Effector CD4-positive, alpha-beta T cell (primary cell): ENCODE measurements at places on chromosomes 5 and 9.

DNA sequence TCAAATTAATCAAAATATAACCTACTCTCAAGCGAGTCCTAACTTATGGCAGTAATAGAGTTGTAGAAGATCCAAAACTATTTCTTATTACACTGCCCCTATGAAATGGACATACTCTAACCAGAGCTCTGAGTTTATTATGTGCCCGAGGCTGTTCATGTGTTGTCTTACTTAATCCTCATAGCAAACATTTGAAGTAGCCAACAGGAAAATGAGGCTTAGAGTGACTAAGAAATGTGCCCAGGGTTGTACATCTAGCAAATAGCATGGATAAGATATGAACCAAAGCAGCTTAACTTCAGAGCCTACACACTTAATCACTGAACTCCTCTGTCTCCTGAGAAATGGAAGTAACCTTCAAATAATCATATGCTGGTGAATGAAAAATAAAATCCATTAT lies 1551.7 kb downstream of the MAT2B start:
- DNase-seq: no peak

GRCh38 chr5:54194318-54194717 lies 116.1 kb downstream of the ARL15 start:
- no peak for DNase-seq

DNA sequence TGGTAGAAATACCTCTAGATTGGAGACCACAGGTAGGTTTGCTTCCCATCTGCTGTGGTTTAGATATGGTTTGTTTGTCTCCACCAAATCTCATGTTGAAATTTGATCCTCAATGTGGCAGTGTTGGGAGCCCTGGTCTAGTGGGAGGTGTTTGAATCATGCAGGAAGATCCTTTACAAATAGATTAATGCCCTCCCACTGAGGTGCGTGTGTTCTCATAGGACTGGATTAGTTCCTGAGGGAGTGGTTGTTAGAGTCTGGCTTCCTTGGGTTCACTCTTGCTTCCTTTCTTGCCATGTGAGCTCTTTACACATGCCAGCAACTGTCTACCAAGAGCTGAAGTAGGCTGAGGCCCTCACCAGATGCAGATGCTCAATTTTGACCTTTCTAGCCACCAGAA lies 391.1 kb upstream of the GRIA1 start:
- DNase-seq: no peak

- no peak for DNase-seq
These were observed 166.8 kb upstream of the IER5L start for GRCh38 chr9:129344641-129345495.

DNA sequence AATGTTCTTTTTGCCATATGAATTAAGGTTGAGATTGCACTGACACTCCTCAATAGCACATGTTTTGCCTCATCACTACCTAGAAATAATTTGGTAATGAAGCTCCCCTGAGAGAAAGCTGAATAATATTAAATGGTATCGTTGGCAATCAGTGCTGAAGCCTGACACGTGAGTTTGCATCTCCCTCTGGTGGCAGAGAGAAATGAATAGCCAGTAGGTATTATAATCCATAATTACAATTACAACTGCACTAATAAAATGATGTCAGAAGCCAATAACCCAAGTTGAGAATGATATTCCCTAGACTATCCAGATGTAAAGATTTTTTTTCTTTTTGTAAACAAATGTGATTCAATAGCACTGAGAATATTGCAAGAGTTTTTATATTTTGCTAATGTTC lies 700.3 kb downstream of the PTPRD start:
- no peak for DNase-seq

DNA sequence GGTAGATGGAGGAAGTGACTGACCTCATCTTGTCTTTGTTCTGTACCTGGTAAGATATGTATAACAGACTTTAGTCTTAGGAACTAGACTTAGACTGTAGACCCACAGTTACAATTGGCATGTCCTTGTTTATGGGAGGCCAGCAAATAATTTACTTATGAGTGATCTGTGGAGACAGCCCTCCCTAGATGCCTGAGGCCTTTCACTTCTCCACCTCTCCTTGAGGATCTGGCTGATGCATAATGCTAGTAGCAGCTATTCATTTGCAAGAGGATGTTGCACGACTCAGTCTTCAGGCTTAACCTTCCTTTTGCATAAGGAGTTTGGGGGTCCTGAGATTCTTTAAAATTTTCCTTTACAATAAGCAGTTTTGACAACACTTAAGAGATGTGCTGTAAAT lies 100.7 kb downstream of the YTHDC2 start:
- DNase-seq: no peak

DNA sequence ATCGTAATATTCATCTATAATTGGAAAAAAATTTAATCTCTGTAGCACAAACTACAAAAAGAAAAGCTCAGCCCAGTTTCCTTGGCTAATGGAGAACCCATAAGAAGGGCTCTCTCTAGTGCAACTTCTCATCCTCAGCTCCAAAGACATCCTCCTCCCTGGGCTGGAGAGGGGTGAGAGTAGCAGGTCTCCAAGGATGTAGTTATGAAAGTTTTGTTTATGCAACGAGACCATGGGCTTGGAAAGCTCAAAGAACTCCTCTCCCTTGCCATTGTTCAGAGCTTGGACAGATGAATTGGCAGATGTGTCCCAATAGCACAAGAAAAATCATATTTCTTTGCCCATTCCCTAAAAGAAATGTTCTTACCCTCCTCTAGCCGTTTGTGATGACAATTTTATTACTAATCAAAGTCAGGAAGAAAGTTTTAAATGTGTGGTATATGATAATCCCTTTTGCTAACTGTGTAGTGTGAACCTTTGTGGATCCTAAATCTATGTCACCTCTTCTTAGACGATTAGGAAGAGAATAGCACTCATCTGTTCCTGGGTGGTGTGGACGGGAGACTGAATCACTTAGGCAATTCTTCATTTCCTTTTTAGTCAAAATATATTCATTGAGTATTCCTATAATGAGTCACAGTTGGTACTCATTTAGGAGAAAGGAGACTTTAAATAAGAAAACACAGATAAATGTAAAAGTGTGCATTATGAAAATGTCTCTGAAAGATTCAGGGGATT lies 52.2 kb downstream of the GARNL3 start:
- no peak for DNase-seq

DNA sequence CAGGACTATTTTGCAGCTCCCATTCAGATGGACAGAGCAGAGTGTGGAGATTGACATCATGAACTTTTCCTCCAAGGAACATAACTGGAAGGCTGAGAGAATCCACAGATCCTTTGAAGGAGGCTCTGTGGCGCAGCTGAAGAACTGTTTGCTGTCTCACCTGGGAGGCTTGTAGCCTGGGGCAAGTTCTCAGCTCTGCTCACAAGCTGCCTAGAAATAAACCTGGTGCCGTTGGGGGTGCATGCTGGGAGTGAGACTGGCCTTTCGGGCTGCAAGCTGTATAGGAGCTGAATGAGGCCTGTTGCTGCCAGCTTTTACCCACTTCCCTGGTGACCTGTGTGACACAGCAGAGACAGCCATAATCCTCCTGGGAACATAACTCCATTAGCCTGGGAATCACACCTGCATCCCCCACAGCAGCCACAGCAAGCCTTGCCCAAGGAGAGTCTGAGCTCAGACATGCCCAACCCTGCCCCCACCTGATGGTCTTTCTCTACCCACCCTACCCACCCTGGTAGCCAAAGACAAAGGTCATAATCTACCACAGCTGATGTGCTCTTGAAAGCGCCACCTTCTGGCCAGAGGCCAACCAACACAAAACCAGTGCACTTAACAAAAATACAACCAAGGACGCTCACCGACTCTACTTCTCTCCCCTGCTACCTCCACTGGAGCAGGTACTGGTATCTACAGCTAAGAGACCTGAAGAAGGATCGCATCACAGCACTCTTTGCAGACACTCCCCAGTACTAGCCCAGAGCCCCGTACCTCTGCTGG lies 205.1 kb upstream of the MRPS30 start:
- no peak for DNase-seq

- DNase-seq: no peak
These were observed 374 bp upstream of the SLC1A3 start for GRCh38 chr5:36606036-36606427.
